ENCODE measurements at places on chromosomes 13 and 19.
A peak's percentile ranks its signal among the peaks of the same experiment; 100 is the strongest.

DNA sequence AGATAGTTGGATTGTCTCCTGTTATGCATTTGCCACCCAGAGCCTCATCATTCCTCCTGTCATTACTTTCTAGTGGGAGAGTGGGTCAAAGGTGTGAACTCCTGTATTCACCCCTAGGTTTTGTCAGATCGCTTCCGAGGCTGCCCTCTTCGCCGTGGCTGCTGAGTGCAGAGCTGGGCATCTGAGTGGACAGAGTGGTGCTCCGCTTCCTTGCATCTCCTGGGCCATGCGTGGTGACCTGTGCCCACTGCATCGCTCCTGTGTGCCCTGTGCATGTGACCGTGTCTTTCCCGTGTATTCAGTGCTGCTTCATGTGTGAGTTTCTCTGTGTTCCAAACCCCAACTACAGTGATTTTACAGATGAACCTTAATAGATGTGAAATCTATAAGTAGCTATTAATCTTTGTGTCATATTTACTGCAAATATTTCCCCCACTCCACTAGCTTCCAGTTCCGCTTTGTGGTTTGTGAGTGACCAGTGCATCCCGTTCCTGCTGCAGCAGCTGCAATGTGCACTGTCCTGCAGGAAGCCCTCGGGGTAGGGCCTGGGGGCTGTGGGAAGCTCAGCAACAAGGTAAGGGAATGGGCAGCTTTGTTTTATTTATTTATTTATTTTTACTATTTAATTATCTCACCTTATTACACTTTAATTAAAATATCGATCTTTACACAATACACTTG lies 53.1 kb downstream of the C13orf46 start:
- no peaks in the 10 kb centered on the region for H3K36me3 ChIP-seq
- H3K4me3 ChIP-seq: no peak overlapping the region
- H3K4me1 ChIP-seq: no peaks in the 10 kb centered on the region
- peaks cover 13% of the 10 kb centered on the region for H3K27me3 ChIP-seq
- no peak overlapping the region for H3K27ac ChIP-seq

GRCh38 chr19:58544591-58545285 lies 874 bp downstream of the TRIM28 start:
- H3K4me1 ChIP-seq: peaks cover 23% of the 10 kb centered on the region
- H3K27ac ChIP-seq: peak overlapping the region; percentile 94
- H3K4me3 ChIP-seq: peak overlapping the region; percentile 86
- no peak for DNase-seq

- no peak overlapping the region for H3K27ac ChIP-seq
- no peaks in the 10 kb centered on the region for H3K27me3 ChIP-seq
- no peaks in the 10 kb centered on the region for H3K36me3 ChIP-seq
- no peak for DNase-seq
- no peak overlapping the region for H3K4me3 ChIP-seq
Measured at GRCh38 chr13:40228496-40228895, 437.9 kb downstream of the FOXO1 start.

GRCh38 chr13:45206340-45206739 lies 5.5 kb upstream of the KCTD4 start:
- no peak for DNase-seq
- H3K4me3 ChIP-seq: no peak overlapping the region
- H3K27me3 ChIP-seq: no peaks in the 10 kb centered on the region

- no peak overlapping the region for H3K4me3 ChIP-seq
- peaks cover 20% of the 10 kb centered on the region for H3K4me1 ChIP-seq
- H3K27me3 ChIP-seq: no peaks in the 10 kb centered on the region
- H3K27ac ChIP-seq: peak overlapping the region; percentile 54
Measured at GRCh38 chr13:33355201-33355895, 69.8 kb upstream of the STARD13 start.

DNA sequence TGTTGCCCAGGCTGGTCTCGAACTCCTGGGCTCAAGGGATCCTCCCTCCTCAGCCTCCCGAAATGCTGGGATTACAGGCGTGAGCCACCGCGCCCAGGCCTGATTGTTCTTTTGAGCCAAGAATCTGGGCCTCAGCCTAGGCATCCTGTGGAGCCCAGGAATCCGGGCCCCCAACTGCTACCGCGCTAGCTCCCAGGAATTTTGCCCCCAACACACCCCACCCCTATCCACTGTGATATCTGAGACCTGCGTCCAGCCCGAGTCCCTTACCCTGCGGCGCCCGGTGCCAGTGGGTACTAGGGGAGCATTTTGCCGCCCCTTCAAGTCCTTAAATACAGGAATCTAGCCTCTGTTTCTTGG lies 838 bp upstream of the MYADM start:
- H3K36me3 ChIP-seq: no peaks in the 10 kb centered on the region
- H3K27me3 ChIP-seq: no peaks in the 10 kb centered on the region
- H3K4me1 ChIP-seq: no peaks in the 10 kb centered on the region
- H3K27ac ChIP-seq: peak overlapping the region; percentile 83

All from tibial nerve (tissue), 4 donors.